ENCODE measurements at places on chromosomes 5 and 9.

DNA sequence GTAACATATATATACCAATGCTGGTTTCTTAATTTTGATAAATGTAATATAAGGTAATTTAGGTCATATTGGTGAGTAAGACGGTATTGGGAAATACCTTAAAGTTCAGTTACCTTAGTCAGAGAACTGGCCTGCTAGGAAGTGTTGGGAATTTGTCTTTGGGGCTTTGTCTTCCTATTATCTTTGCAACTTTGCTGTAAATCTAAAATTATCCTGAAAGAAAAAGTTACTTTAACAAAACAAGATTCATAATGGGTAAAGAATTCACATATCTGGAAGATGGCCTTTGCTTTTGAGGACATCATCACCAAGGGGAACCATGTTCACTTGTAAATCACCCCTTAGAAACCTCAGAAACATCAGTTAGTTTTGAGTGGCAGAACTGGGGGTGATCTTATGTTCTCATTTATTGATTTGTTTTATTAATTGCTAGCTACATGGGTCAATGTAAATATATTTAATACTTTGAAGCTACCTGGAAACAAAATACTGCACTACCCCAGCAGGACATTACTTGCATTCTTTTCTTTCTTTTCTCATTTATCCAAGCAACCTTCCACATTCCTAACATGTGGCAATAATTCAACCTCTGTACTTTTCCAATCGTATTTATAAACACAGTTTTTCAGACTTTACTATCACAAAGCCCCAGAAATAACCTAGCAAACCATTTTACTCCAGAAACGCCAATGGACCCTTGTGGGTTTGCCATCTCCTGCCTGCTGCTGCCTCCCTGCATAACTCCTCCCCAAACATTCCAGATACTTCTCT lies 41.4 kb downstream of the GLIS3 start:
- no peak for DNase-seq

GRCh38 chr5:170301981-170302652 lies 4.5 kb upstream of the LCP2 start:
- no peak for DNase-seq

- no peak for DNase-seq
Measured at GRCh38 chr9:3181049-3181953, 337.4 kb upstream of the PUM3 start.

GRCh38 chr5:9622971-9623421 lies 7.2 kb downstream of the TAS2R1 start:
- no peak for DNase-seq

GRCh38 chr5:122030251-122030650 lies 47.8 kb downstream of the LOX start:
- DNase-seq = no peak

- no peak for DNase-seq
Measured at GRCh38 chr9:136403538-136403914, 3.6 kb upstream of the SNAPC4 start.

GRCh38 chr5:154395407-154396106 lies 50.2 kb upstream of the SAP30L start:
- no peak for DNase-seq

GRCh38 chr9:35862328-35862727 lies 7.9 kb downstream of the OR13J1 start:
- DNase-seq = no peak

DNA sequence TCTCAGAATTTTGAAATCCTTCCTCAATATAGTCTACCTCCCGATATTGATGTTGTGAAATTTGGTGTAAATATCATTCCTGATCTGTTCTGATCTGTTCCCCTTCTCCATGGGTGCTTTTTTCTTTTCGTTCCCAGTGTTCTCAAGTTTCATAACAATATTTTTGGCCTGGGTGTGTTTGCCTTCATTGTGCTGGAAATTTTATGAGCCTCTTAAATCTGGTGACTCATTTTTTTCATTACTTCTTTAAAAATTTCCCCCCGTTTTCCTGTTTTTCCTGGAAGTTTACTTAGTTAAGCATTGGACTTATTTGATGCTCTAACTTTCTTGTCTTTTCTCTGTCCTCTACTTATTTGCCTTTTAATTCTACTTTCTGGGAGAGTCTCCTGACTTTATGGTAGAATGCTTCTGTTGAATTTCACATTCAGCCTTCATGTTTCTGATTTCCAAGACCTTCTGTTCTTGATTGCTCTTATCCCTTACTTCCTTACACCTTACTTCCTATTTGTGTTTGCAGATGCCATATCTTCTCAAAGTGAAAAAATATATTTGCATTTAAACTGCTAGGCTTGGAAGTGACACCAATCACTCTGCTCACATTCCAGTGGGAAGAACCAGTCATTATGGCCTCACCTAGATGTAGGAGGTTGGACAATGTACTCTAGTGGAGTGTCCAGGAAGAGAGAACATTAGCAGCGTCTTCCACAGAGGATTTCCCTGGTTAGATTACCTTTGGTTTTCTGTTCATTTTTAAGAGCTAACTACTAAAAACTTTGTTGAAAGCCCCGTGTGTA lies 441.9 kb downstream of the ARHGEF28 start:
- DNase-seq = no peak

DNA sequence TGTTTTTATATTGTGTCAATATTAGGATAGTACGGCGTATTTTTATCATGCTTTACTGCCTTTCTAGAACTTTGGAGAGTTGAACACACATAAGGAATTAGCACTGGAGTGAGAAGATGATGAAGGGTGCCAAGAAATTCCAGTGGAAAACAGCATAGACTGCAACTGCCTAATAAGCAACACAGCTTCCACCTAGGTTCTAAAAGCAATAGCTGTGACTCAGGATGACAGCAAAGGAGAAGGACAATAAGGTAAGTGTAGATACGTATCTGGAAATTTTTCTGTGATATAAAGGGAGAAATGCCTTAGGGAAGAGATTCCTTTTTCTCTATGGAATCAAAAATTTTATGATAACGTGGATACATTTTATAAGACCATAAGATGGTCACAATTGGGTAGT lies 7.4 kb downstream of the PTPRD start:
- no peak for DNase-seq

DNA sequence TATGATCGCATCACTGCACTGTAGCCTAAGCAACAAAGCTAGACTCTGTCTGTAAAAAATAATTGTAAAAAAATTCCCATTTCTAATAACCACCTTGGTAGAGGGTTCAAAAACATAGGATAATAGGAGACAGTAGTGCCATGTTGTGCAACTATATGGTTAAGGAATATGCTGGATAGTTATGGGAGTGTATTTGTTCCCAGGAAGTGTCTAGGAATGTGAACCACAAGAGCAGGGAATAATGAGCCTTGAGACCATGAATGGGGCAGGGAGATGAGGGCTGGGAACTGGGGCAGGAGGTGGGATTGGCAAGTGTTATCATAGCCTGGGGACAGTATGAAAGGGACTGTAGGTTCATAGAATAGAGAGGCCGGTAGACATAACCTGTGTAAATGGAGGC lies 50.4 kb downstream of the RUSC2 start:
- DNase-seq = no peak

- no peak for DNase-seq
Measured at GRCh38 chr5:175681045-175681967, 23.4 kb downstream of the HRH2 start.

DNA sequence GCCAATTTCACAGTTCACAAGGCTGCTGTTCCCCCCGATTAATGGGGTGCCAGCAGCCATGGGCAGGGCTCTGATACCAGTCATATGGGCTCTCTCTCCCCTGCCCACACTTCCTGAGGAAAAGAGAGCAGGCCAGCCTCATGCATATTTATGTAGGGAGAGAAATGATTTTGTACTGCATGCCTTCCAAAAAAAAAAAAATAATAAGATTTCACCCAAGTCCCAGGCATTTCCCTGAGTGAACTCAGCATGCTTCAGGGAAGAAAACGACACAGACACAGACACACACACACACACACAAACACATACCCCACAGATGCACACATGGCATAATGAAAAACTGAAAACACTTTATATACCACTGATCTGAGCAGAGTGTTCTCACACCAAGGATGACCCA lies 232.8 kb downstream of the ASTN2 start:
- DNase-seq = no peak

DNA sequence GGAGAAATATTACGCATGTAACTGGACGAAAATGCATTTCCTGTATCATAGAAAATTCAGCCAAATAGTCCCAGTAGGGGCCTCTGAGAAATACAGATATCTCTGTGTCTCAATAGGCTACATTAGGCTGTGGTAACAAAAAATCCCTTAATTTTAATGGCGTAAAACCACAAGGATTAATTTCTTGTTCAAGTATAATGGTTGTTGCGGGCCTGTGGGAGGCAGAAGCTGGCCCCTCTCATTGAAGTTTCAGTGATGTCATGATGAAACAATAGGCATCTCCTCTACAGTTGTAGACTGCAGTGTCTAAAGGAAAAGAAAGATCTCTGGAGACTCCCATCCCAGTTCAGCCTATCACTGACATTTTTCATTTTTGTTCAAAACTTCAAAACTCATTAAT lies 1625.6 kb upstream of the C9orf72 start:
- DNase-seq = no peak

DNA sequence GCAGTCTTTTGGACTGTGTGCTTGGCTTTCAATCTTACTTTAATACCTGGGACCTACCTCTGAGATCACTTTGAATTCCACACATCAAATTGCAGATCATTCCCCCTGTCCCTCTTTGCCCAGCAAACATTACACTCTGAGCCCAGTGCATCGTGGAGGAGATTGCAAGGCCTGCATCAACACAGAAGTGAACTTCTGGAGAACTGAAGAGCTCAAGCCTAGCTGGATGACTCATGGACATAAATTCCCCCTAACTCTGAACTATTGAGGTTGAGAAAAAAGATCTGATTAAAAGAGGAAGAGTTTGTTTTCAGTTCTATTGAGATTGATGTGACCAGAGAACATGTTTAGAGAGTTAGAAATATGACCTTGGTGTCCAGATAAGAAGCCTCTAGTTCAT lies 316.0 kb upstream of the DMAC1 start:
- DNase-seq = no peak

- DNase-seq = no peak
Measured at GRCh38 chr9:91580136-91580535, 156.5 kb upstream of the NFIL3 start.

GRCh38 chr9:136199391-136200288 lies 5.3 kb downstream of the LHX3 start:
- DNase-seq = no peak

DNA sequence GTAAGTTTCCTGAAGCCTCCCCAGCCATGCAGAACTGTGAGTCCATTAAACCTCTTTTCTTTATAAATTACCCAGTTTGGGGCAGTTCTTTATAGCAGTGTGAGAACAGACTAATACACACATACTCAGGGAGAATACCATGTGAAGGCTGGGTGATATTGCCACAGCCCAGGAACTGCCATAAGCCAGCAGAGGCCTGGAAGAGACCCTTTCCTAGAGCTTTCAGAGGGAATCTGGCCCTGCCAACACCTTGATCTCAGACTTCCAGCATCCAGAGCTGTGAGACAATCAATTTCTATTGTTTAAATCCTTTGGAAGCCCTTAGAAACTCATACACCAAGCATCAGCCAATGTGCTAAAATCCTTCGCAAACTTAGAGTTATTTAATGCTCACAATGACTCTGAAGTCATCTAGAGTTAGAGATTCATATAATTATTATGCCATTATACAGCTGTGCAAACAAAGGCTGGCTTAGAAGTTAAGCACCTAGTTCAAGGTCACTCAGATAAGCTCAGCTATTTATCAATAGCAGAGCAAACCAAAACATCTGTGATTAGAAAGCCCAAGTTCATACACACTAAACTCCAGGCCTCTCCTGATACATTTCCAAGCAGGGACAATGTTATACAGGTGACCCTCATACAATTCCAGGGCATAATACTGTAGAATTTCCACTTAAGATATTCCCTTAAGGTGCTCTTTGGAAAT lies 531.8 kb upstream of the DAP start:
- DNase-seq = no peak

DNA sequence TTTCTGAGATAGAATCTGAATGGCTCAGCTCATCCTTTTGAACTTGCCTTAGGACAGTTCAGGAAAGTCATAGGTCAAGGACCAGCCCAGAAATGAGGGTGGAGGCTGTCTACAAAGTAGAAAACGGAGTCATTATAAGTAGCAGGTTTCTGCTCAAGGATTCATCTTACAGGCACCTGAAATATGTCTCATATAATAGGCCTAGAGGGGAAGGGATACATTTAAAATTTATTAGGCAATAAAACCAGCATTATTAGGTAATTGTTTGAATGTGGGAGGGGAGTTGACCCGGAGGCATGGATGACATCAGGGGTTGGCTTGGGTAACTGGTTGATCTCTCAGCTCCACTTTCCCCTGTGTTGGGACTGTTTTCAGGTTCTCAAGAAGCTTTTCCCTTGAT lies 11.9 kb upstream of the GALNT10 start:
- DNase-seq = no peak

DNA sequence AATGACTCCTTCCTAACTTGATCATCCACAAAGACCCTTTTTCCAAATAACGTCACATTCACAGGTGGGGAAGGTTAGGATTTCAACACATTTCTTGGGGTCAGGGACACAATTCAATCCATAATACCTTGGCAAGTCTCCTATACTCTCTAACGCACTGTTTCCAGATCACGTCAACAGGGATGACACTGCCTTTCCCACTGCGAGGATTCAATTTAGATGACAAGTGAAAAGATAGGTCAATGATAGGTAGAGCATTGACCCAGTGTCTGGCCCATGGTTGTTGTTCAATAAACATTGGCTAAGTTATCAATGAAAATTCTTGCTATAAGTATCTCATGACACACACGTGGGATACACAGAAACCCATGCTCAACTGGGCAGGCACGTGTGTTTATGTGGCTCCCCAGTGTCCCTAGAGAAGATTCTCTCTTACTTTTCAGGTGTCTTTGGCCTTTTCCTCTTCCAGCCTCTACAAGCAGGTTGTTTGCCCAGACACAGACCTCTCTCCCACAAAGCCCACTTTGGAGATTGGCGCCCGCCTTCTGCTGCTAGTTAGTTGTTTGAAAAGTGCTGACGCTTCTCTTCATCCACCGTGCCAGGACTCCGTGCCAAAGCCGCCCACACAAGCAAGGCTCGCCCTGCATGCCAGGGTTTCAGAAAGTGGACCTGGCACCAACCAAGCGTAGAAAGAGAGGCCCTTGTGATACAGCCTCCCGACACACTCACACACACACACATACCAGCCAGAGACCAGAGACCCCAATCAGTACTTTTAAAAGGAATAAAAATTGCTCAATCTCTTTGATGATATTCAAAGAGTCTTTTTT lies 594.5 kb downstream of the BNC2 start:
- DNase-seq = no peak

DNA sequence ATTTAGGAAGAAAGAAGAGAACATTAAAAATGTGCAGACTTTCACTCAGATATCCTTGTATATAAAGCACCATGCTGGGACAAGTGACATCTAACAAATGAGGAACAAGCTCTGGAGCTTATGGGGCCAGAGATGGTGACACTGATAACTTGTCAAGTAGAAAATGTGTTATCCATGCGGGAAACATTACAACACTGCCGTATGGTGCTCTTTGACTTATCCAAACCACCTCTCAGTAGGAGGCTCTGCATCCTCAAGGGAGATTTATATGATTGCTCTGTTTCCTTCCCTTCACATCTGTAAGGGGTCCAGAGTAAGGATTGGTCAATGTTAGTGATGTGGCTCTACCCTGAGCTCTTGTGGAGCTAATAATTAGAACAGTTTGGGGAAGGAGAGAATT lies 23.5 kb downstream of the KCTD16 start:
- no peak for DNase-seq

- no peak for DNase-seq
Measured at GRCh38 chr9:98825414-98825813, 17.9 kb downstream of the GALNT12 start.
